ENCODE measurements at places on chromosomes 3 and 15.

GRCh38 chr3:6680119-6680806 lies 180.7 kb upstream of the GRM7 start:
- no peak for DNase-seq

DNA sequence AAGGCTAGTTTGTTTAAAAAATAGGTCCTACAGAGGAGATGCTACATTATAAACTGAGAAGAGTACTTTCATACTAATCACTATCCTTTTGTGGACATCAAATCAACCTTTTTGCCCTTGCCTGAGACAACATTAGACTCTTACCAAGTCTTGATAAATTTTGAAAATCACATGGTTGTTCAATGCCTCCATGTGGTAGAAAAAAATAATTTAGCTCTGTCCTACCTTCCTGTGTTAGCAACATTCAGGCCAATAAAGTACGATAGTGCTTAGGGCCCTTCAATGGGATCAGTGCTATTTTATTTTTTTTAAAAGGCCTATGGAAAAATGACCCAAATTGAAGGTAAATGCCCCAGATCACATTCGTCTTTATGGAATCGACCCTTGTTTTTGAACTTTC lies 5.0 kb upstream of the UBE2E1 start:
- peak; percentile 17 for DNase-seq

- DNase-seq, result no peak
These were observed 1.1 kb upstream of the LPP start for GRCh38 chr3:188152660-188153436.

DNA sequence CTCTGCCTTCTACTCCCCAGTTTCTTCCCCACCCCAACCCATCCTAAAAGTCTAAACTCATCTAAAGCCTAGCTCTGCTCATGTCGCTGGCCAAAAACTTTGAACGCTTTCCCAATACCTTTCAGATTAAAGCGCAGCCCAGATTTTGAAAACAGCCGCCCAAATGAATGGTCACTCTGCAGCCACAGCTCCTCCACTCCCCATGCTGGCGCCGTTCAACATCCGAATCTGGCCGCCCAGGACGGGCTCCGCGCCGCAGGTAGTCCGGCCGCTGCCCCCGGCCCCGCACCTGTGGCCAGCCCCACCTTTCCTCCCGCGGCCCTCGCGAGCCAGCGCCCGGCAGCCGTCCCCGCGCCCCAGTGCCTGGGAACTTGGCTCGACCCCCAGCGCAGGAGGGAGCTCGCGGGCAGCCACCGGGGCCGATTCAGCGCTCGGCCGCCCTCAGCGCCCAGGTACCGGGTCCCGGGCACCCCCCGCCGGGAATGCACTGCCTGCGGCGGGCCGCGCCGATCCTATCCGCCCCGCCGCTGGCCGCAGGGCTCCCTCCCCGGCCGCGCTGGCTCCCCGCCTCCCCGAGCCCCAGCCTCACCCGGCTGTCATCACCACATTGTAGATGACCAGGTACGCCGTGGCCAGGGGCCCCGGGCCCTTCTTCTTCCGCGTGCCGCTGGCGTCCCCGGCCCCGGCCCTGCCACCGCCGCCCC lies 417 bp downstream of the HACD2 start:
- no peak for DNase-seq

GRCh38 chr3:27632431-27633223 lies 89.5 kb downstream of the EOMES start:
- DNase-seq, result peak; percentile 25

DNA sequence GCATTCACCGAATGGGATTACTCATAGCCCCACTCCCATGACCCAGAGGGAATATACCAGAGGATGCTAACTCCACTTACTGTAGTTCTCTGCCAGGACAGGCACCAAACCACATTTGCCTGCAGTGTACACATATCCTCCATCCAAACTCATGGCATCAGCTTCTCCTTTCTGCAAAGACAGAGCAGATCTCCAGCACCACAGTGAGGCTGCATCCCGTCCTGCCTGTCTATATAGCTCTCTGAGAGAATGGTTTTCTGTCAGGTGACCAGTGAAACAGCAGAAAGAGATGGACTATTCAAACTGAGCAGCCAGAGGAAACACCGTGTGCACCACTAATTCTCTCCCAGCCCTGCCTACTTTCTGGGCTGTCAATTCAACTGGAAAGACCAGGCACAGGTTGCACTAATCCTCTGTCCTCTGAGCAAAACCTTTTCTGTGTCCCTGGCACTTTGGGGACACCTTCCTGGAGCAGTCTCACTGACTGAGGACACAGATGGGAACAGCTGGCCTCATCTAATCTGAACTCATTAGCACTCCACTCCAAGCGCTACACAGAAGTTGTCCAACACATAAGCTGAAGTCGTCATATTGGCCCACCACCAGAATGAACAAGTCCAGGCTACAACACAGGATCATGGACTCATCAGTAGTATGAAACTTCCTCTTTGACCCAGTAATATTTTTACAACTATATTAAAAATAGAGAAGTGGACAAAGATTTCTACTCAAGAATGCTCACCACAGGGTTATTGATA lies 17.3 kb downstream of the LTF start:
- DNase-seq, result no peak

DNA sequence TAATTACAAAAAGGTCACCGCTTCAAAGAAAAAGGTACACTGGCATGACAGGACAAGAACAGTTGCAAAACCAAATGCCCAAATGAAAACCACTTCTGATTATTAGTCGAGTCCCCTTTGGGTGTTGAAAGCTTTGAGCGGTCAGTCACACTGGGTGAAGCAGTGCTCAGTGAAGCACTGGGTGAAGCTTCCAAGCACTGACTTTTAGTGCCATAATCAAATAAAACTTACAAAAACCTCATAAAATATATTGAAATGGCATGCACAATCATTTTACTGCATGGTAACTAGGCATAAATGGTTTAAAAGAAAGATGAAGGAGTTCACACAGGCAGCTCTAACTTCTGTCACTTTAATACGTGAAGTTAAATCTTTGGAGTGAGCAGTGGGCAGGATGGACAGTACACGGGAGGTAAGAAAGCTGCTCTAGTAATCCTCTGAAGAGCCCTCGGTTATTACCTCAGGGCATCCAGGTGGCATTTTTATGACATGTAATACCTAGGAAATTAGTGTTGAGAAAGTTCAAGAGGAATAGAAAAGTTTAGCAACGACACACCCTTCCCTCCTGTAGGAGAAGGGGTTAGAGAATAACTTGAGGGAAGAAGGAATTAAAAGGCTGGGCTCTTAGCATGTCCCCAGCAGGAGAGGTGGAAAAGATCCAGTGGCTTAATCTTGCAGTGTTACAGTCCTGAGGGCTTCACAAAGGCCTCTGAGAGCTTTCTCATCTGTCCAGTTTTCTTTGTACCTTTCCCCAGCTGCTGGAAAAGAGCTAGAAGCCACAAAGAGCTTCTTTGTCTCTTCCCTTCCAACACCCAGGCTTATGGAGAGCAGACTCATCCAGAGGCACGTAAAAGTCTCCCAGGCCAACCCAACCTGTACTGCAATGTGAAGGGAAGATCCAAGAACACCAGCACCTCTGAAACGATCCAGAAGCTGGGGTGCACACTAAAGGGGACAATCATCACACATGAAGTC lies 64.9 kb upstream of the MYO5C start:
- DNase-seq, result no peak

Measured in stromal cell of bone marrow (primary cell).